ENCODE measurements at places on chromosomes 4 and X.

DNA sequence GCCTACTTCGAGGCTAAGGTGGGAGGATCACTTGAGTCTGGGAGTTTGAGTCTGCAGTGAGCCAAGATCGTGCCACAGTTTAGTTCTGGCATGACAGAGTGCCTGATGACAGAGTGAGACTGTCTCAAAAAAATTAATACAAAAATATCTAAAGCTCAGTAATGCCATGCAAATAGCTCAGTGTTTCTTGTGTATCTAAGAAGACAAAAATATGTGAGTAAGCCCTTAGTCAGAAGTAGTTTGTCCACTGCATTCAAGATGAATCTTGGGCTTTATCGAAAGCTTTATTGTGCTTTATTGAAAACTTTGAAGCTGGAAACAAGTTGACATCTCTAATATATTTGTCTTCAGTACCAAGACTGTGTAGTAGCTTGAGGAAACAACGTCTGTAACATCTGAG is 115.9 kb downstream of the GPAT3 start:
- no peak for DNase-seq

DNA sequence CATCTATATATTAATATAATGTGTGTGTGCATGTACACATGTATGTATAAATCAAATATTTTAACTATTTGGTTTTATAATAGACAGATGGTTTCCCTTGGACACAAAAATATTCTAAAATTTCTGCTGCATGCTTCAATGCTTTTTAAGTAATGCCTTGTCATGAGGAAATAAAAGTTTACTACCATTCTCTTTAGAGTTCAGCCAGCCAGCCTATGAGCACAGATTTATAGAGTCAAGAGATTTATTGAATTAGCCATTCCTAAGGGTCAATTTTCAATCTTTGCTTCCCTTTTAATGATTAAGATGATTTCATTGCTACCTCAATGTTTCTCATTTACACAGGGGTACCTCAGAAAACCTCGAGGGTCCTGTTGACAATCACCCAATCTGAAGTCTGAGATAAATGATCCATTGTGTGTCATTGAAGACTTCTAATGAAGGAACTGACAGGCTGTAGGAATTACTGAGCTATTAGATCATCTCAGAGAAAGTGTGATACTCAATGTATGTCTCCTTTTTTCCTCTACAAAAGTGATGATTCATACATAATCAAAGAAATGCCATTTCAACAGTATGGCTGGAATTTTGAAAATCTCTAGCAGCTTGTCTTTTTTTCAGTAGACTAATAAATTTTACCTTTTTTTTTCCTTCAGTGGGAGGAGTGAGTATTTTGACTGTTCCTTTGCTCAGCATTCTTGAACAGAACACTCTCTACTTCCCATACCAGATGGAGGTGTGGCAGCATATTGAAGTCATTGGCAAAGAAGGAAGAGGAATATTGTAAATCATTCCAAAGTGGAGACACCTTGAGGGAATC is 222.6 kb upstream of the PCDH18 start:
- peak; percentile 44 for DNase-seq

DNA sequence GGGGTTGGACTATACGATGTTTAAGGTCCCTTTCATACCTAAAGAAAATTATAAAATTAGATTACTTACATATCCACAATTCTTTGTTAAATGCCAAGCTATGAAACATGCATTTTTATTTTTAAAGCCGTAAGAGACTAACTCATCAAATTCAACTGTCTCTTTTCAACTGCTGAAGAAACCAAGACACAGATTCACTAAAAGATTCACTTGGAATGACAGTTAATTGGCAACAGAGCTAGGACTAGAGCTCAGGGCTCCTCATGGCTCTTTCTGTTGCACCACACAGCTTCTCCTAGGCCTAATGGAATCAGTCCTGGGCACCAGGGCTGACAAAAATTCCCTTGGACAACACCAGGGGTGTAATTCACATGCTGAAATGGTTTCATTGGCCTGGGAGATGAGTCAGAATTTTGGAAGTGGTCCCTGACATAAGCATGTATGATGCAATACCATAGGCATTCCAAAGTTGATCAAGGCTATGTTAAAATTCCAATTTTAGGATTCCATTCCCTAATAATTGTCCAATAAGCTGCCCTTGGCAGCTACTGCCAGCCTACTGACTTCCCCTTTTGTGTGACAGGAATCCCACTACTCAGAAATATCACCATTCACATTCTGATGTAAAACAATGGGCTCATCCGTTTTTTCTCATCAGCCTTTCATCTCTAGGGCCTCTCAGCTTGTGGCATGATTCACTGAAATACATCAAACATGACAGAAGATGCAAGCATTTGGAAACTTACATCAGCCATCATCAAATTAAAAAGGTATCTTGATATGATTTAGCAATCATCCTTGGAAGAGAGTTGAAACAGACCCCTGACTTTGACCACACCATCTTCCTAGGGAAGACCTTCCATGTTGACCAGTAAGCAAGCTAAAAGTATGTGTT is 54.2 kb downstream of the PLAC1 start:
- peak; percentile 51 for DNase-seq

GRCh38 chr4:2083826-2084160 is 24.7 kb downstream of the NAT8L start:
- no peak for DNase-seq

DNA sequence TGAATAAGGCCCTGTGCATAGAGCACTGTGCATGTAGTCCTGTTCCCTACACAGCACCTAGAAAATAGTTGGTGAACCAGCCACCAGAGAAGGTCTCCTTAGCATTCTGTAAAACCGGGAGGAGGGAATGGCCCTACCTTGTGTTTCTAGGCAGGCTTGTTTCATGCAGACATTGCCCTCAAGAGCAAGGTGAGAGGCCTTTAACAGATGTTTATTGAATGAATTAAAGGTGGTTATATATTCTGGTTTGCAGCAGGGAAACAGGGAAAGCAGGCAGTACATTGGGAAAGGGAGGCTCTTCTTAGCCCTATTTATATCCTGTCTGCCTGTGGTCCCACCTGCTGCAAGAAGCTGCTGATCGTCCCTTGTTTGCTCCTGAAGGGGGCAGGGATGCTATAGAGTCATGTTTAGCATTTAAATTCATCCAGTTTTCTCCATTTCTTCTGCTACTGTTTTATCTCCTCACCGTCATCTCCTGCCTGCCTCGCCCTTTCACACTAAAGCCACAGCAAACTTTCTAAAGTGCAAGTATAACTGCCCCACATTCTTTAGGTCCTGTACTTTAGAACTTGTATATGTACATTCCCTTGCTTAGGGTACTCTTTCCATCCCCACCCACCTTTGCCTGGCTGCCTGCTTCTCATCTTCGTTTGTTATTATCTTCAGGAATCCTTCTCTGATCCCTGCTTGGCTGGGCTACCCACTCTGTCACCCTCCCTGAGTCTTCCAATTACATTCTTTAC is 60.3 kb downstream of the EGF start:
- no peak for DNase-seq

GRCh38 chr4:43234626-43235415 is 342.3 kb downstream of the GRXCR1 start:
- no peak for DNase-seq

DNA sequence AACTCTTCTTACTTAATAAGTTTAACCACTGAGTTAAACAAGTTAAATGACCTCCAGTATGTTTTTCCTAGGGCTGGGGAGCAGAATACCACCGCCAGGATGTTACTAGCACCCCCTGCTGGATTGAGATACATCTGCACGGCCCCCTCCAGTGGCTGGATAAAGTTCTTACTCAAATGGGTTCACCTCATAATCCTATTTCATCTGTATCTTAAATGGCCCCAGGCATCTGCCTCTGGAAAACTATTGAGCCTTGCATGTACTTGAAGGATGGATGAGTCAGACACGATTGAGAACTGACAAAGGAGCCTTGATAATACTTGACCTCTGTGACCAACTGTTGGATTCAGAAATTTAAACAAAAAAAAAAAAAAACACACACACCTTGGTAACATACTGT is 61.5 kb upstream of the MMAA start:
- DNase-seq: no peak

DNA sequence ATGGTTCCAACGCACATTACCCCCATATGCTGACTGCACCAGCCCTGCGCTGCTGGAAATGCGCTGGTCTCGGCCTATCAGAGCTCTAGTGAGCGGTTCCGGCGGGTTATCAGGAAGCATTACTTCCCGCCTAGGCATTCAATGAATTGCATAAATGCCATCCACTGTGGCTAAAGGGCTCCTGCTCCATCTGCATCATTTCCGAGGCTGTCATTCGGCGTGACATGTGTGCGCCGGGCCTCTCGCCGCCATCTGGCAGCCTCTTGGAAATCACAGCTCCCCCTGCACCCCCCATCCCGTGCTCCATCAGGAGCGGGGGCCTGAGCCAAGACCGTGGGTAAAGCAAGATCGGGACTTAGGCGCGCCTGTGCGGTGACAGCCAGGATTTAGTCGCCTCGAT is 64.4 kb downstream of the SEPSECS start:
- DNase-seq: no peak

DNA sequence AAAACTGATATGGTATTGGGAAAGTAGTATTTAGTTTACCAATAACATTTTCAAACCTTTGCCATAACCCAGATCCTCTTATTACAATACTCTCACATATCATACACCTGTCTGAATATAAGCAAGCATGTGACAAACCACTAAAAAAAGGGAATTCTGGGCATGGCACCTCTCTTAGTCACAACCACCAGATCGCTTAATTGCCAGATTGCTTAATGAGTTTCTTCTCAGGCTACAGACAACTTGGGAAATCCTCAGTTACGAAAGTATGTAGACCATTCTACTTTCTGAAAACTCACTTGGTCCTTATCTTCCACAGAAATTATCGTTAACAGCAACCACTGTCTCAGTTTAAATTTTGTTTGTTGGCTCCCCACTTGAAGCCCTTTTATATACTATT is 2.1 kb downstream of the NAF1 start:
- DNase-seq: no peak

GRCh38 chr4:22573641-22574040 is 57.8 kb upstream of the ADGRA3 start:
- DNase-seq: no peak

DNA sequence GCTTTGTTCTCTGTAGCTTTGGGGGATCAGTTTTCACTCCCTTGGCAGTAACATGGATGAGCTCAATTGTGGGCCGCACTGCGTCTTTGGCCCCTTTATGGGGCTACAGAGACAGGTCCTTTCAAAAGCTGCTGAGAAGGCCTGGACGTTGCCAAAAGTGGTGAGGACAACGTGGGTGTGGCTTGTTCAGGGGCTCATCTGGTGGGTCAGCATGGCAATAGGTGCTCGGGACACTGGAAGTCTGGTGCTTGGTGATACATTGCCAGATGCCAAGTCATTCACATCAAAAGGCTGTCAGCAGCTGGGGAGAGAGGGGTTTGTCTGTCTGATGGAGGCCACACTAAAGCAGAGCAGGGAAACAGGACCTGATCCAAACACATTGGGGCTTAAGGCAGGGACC is 149.8 kb upstream of the EOLA2 start:
- no peak for DNase-seq

- no peak for DNase-seq
Observed at GRCh38 chr4:71231129-71232055, 107.4 kb upstream of the SLC4A4 start.

DNA sequence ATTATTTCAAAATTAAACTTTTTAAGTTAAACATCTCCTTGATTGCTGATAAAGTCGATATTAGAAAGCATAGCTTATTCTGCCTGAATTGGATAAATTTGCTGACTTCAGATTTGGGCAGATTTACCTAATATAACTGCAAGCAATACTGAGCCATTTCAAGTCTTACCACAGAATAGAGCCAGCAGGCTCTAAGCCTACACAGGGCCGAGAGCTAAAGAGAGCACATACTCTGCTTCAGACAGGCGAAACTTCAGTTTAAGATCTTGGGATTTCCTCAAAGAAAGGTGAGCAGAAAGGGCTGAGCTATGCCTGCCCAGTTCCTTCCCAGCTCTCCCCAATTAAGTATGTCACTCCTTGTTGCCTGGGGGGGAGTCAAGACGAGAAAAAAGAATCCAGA is 240.6 kb upstream of the NOCT start:
- no peak for DNase-seq

- DNase-seq: no peak
Observed at GRCh38 chr4:108141213-108141950, 27.4 kb downstream of the LEF1 start.

GRCh38 chr4:122826553-122827257 is at the start of gene FGF2:
Gene FGF2 (plus strand): TSS chr4:122826831. CDS start chr4:122827175, 344 bp downstream.
- DNase-seq: no peak

Data from non-pigmented ciliary epithelial cell (primary cell).